ENCODE measurements at places on chromosomes 11 and 22.

- no peak for DNase-seq
Observed at GRCh38 chr11:66242095-66242765, 26.2 kb upstream of the RAB1B start.

- no peak for DNase-seq
Observed at GRCh38 chr11:112425121-112425520, 164.5 kb upstream of the PLET1 start.

DNA sequence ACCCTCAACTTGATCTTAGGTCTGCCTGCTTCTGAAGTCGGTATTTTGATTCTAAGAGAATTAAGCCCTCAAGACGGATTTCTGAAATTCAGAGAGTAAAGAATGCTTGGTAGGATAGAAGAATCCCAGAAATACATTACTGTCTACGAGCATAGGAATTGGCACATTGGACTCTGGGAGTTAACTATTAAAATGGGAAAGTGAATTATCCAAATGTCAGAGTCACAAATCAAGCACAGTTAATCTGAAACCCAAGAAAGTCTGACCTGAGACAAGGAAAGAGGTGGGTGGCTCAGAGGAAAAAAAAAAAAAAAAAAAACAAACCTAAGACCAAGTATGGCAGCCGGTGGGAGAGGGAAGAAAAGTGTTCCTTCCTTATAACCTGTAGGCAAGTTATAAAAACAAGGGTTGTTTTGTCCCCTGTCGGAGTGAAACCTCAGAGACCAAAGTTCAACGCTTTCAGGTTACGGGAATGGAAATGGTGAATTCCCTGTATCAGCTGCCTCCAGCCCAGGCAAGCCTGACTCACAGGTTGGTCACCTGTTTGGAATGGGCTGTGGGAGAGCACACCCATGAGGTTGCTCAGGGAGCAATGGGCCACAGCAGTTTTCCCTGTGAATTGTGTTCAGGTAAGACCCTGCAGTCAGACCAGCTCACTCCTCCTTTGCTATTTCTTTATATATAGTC is 139.0 kb downstream of the ETS1 start:
- peak; percentile 27 for DNase-seq

DNA sequence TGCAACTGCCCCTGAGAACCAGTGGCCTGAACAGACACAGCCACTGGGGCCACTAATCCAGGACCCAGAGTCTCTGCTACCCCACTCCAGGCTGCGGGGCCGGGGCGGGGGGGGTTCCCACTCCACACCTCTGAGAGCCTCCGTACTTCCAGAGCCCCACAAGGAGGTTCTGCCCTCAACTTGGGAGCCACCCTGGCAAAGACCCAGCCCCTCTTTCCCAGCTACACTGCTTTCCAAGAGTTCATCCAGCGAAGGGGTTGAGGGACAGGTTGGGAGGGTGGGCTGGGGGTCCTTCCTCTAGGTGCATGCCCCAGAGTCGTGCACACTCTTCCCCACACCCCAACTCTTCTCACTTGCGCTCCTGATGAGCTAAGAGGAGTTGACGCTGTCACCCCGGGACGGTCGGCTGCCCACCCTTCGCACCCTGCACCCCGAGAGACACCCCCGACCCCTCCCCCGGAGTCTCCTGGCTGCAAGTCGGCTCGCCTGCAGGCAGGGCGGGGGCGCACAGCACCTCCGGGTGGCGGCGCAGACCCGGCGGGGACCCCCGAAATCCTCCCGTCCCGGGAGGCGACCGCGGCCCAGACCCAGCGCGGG is 531 bp downstream of the RAB3IL1 start:
- no peak for DNase-seq

- no peak for DNase-seq
Observed at GRCh38 chr11:73792584-73792983, 4.9 kb downstream of the MRPL48 start.

- DNase-seq, result no peak
Observed at GRCh38 chr11:123683428-123684170, 29.2 kb upstream of the SCN3B start.

- DNase-seq, result peak; percentile 68
Observed at GRCh38 chr22:45632791-45633515, 38.7 kb upstream of the ATXN10 start.

- no peak for DNase-seq
Observed at GRCh38 chr11:57440744-57441414, 14.0 kb upstream of the SLC43A3 start.

- DNase-seq, result no peak
Observed at GRCh38 chr11:63042596-63042995, 27.0 kb upstream of the SLC22A8 start.

- DNase-seq, result no peak
Observed at GRCh38 chr22:17260298-17260697, 41.1 kb upstream of the ADA2 start.

DNA sequence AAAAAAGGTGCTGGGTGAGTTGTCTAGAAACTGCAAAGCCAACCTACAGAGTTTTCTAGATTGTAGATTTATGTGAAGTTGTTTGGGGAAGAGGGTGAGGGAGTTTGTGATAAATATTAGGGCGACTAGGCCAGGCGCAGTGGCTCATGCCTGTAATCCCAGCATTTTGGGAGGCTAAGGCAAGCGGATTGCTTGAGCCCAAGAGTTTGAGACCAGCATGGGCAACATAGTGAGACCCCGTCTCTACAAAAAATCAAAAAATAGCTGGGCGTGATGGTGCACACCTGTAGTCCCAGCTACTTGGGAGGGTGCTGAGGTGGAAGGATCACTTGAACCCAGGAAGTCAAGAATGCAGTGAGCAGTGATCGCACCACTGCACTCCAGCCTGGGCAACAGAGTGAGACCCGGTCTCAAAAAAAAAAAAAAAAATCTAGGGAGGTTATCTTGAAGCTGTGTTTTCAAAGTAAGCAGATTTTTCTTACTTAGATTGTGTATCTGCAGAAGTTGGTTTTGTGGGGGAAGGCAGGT is 844 bp downstream of the APOL6 start:
- DNase-seq, result no peak

DNA sequence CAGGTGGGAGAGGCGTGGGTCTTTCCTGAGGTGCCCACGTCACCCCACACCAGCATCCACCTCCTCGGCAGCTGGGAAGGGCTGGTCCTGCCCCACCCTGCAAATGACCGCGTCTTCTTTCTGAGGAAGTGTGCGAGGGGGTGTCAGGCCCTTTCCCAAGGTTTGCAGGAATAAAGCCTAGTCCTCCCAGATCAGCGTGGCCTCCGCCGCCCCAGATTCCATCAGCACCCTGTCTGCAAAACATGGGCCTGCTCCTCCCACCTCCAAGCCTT is 14.4 kb upstream of the SLC39A13 start:
- DNase-seq, result no peak

DNA sequence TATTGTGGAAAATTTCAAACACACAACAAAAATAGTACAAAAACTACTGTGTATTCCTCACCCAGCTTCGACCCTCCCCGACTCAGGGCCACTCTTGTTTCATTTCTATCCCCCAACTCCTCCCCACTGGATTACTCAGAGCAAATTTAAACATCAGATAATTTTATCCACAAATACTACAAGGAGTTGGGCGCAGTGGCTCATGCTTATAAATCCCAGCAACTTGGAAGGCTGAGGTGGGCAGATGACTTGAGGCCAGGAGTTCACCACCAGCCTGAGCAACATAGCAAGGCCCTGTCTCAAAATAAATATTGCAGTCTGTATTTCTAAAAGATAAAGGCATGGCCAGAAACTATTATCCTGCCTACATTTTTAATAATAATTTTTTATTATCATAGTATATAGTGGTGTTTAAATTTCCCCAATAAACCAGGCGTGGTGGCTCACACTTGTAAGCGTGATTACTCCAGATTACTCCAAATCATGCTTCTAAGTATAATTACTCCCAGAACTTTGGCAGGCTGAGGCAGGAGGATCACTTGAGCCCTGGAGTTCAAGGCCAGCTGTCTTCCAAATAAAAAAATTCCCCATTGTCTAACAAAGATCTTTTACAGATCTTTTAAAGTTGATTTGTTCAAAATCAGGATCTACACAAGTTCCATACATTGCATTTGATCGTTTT is 39.8 kb downstream of the LRRC32 start:
- peak; percentile 46 for DNase-seq

GRCh38 chr22:26646158-26646557 is 11.2 kb upstream of the MIAT start:
- no peak for DNase-seq

DNA sequence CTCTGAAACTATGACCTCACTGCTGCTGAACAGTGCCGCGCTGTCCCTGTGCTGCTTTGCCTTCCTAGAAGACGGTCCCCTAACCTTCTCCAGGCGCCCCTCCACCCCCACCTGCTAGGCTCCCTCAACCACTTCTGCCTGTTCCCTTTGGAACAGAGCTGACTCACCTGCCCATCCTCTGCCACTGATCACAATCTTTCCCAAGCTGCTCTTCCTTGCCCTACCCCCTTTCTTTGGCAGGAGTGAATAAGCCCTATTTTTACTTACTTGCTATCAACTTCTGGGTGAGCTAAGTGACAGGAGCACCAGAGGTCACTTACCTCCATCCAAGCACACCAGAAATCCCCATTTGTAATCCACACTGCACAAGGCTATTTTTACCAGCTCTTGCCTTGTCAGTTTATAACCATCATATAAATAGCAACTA is 116.0 kb upstream of the BID start:
- peak; percentile 19 for DNase-seq

DNA sequence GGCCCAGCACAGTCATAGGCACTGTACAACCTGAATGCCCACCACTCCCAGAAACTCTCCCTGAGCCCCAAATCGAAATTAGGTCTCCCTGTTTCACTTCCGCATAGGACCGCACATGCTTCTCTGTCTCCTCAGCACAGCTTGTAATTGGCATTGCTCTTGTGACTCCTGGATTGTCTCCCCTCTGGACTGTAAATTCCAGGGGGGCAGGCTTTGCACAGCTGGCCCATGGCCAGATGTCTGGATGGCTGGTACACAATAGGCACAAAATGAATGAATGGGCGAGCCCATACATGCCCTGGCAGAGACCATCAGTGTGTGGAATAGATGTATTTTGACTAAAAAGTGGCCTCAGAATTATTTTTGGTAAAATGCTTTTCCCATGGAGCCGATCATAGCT is 63.3 kb upstream of the PHF21B start:
- DNase-seq, result no peak

- DNase-seq, result peak; percentile 0
Observed at GRCh38 chr11:92556431-92556830, 331.8 kb downstream of the FAT3 start.

GRCh38 chr11:42772886-42773285 is 538.9 kb upstream of the API5 start:
- DNase-seq, result no peak

DNA sequence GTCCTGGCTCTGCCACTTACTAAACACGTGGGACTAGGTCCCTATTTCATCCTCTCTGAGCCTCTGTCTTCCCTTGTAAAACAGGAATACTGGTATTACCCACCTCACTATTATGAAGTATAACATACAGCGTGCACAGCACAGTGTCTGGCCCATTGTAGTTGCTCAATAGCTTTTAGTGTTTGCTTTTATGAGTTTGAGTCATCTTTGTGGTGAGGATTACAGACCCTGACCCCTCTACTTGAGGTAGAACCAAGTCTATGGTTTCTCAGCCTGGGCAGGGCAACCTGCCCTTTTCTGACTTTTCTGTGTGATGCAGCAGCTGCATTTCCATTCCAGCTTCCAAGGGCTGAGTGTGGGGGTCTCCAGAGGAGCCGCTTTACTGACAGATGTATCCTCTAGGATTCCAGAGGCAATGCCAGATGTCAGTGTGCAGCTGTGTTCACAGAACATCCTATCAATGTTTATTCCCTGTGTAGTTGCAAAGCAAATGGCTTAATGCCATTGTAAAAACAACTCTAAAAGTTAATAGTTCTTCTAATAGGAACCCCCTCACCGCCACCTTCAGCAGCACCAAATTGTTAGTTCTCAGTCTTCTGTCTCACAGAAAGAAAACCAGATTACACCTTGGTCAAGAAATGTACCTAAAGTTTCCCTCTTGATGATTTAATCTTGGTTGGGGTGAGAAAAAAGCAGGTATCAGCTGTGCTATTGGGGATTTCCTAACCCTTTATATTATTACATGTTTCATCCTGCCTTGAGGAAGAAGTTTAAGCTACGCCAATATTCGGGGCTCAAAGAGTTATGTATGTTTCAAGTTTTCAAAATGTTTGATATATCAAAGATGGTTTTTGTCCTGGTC is 16.8 kb downstream of the PRR5L start:
- no peak for DNase-seq

GRCh38 chr22:30235687-30236170 is 10.8 kb downstream of the LIF start:
- peak; percentile 57 for DNase-seq

DNA sequence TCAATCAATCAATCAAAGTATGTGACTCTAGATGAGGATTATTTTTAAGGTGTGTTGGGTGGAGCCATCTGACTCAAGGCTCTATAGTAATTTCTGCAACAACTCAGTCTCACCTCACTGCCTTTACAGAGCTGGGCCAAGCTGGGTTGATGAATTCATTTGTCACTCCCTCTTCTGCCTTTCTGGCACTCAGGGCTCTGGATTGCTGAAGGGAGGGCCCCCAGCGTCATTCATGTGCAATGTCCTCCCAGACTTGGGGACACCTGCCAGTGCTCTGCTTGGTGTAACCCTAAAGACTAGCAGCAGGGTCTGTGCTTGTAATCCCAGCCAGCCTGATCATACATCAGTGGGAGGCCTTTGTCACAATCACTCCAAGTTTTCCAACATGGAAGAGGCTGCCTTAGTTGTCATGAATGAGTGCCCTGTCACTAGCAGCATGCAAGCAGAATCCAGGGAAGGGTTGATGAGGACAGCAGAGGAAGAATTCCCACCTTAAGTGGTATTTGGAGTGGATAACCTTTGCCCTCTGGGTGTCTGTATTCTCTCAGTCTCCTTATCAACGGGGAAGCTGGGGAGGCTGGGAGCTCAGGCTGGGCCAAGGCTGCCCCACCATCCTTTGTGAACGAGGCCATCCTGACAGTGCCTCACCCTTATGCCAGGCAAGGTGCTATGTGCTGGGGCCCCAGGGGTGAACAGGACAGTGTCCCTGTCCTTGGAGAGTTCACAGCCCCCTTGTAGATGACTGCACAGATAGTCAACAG is 2.0 kb upstream of the TP53I11 start:
- no peak for DNase-seq

DNA sequence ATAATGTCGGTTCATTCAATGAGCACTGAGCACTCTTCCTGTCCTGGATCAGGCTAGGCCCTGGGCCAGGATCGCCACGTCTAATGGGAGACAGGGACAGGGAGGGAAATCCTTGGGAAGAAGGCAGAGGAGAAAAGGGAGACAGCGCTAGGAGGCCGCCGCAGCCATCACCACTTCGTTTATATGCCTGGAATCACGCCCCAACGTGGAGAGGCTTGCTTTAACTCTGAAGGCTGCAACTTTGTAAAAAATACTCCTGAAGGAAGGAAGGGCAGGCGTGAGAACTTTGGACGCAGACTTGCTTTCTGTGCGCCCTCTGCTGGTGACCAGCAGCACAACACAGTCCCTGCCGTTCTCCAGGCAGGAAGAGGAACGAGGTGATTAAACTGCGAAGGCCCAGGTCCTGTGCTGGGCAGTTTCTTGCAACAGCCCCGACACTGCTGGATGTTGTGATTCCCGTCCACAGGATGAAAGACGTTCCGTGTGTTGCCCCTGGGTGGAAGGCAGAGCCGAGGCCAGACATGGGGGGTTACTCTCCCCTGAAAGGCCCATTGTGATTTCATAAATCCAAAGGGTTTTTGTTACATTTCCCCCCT is 22.1 kb downstream of the RIBC2 start:
- peak; percentile 93 for DNase-seq

GRCh38 chr11:64697663-64698375 is 25.2 kb downstream of the NRXN2 start:
- DNase-seq, result no peak

GRCh38 chr11:95515371-95515770 is 274.2 kb downstream of the FAM76B start:
- peak; percentile 35 for DNase-seq

- no peak for DNase-seq
Observed at GRCh38 chr11:77074205-77074604, 7.4 kb downstream of the CAPN5 start.
